ENCODE measurements at places on chromosomes 7 and 10. TPM values are rescaled to one million over a fixed set of nuclear protein-coding genes. Genes with fewer than 3 reads are reported as not detected.

DNA sequence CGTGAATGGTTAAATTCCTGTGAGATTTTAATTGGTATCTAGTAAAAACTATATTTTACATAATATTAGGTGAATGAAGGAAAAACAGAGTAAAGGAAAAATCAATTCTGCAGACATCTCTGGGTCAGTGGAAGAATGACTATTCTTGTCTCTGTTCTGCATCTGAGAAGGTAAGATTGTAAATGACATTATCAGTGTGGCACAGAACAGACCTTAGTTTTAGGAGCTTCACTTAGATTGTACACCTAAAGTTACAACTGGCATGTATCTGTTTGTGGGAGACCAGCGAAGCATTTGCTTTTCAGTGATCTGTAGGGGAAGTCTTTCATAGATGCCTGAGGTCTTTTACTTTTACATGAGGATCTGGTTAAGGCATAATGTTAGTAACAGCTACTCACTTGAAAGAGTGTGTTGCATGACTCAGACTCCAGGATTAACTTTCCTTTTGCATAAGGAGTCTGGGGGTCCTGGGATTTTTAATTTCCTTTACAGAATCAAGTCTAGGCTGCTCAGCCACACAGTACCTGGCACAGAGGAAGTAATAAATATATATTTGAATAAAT, 56.2 kb downstream of the JMJD1C start:
- H3K36me3 ChIP-seq: no peaks in the 10 kb centered on the region
- H3K27ac ChIP-seq: no peak overlapping the region
- H3K27me3 ChIP-seq: no peaks in the 10 kb centered on the region
- no peak for DNase-seq

- H3K4me1 ChIP-seq: no peaks in the 10 kb centered on the region
- H3K27ac ChIP-seq: no peak overlapping the region
- peak overlapping the region; percentile 61 for H3K4me3 ChIP-seq
- H3K27me3 ChIP-seq: no peaks in the 10 kb centered on the region
These were observed 270.7 kb downstream of the ZNF33B start for GRCh38 chr10:42367532-42368230.

GRCh38 chr7:80629023-80629422, 9.4 kb upstream of the CD36 start:
- H3K4me1 ChIP-seq: peaks cover 4% of the 10 kb centered on the region
- H3K27me3 ChIP-seq: no peaks in the 10 kb centered on the region
- no peaks in the 10 kb centered on the region for H3K36me3 ChIP-seq
- no peak overlapping the region for H3K27ac ChIP-seq

DNA sequence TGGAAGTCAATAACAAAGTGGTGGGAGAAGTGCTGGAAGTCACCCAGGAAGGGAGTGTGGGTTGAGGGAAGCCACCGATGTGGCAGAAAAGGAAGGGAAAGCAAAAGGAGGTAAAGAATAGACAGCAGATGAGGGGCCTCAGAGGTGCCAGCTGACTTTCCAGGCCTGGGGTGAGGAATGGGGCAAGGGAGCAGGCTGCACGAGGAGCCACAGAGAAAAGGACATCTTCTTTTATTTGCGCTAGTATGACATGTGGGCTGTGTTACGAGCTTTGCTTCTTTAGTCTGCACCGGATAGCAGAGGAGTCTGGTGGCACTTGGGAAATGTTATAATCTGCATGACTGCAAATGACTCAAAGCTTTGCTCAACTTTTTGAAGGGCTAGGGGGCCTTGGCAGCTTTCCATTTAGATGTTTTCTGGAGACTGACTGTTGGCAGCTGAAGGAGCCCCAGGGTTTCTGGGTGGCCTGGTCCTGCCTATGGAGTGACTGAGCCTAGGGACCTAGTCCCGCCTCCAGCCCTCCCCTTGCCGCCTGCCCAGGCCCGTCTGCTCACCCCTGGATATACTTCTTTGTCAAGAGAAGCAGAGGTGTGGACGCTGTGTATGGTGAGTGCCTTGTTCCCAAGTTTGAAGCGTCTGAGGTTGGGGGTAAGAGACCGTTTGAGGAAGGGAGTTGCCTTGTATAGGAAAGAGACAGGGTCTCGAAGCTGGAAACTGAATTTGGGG, 5.1 kb downstream of the PRXL2A start:
- DNase-seq: no peak
- no peaks in the 10 kb centered on the region for H3K36me3 ChIP-seq
- H3K27ac ChIP-seq: peak overlapping the region; percentile 90

DNA sequence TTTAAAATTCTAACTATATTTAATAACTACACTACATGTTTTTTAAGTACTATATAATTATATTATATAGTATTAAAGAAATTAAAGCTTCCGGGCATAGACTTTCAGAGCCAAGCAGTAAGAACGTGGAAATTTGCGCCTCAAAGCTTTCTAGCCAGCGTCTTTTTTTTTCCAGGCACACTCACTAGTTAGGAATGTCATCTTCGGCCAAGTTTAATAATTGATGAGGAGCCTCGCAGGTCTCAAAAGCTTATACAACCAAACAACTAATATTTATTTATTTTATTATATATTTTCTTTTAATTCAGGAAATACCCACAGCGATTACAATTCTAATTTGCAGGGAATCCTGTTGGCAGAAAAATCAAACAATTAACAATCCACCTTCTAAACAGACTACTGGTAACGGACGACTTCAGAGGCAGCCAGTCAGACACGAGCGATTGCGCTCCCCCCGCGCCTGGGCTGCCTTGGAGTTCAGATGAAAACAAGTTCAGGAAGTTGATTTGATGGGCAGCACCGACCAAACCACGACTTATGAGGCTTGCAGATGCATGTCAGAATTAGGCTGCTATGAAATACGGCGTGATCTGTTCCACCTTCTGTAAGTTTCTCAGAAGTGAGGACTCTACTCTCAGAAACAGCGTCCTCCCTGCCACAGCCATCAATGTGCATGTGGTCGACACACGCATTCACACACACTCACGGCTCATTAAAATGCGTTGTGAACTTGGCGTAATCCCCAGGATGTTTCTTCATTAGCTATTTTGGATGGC, 431.8 kb upstream of the MGMT start:
- H3K27me3 ChIP-seq: no peaks in the 10 kb centered on the region
- H3K4me1 ChIP-seq: peaks cover 29% of the 10 kb centered on the region
- DNase-seq: no peak
- H3K4me3 ChIP-seq: no peak overlapping the region
- no peak overlapping the region for H3K27ac ChIP-seq

- H3K27me3 ChIP-seq: no peaks in the 10 kb centered on the region
- H3K4me3 ChIP-seq: peak overlapping the region; percentile 19
- H3K4me1 ChIP-seq: peaks cover 71% of the 10 kb centered on the region
These were observed 4.3 kb downstream of the SVIL start for GRCh38 chr10:29630205-29631048.

- no peak overlapping the region for H3K4me3 ChIP-seq
- DNase-seq: no peak
- no peaks in the 10 kb centered on the region for H3K36me3 ChIP-seq
These were observed 19.1 kb upstream of the PRRT4 start for GRCh38 chr7:128380483-128381106.

DNA sequence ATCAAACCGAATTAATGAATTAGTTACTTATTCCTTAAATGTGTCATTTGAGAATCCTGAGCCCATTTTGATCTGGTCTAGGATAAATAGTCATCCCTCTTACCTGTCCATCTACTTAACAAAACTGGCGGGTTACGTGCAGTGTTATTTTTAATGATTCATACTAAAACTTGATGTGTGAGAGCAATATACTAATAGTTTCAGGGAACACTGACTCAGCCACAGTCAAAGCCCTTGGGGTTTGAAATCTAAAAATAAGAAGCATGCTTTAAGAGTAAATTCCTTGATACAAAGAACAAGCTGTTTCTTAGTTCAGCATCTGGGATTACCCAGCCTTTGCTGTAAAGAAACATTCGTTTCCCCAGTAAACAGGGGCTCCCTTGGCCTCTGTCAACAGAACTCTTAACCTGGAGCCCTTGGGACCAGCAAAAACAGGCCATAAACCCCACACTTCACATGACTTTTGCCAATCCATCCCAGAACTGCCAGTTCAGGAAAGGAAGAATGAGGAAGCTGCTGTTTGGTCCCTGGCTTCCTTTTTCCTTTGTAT, 370.6 kb upstream of the IGFBP3 start:
- H3K4me1 ChIP-seq: peaks cover 29% of the 10 kb centered on the region
- no peak overlapping the region for H3K4me3 ChIP-seq
- H3K27ac ChIP-seq: peak overlapping the region; percentile 30
- no peak for DNase-seq

DNA sequence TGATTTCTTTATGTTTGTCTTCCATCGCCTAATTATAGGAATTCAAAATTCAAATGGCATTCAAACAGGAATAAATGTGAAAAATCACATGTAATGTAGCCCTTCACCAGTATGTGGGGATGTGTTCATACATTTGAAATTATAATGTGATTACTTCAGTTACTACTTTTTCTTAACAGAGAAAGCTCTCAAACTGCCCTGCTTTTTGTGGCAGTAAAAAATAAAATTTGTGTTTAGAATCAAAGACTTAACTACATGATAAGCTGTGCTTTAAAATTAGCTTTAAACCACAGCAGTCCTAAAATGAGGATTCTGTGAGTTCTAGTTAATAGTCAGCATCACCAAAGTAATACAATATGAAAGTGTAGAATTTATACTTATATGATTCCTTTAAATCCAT, 7.8 kb upstream of the HERC4 start:
- no peaks in the 10 kb centered on the region for H3K36me3 ChIP-seq
- no peak overlapping the region for H3K27ac ChIP-seq
- H3K4me1 ChIP-seq: no peaks in the 10 kb centered on the region
- no peak for DNase-seq

DNA sequence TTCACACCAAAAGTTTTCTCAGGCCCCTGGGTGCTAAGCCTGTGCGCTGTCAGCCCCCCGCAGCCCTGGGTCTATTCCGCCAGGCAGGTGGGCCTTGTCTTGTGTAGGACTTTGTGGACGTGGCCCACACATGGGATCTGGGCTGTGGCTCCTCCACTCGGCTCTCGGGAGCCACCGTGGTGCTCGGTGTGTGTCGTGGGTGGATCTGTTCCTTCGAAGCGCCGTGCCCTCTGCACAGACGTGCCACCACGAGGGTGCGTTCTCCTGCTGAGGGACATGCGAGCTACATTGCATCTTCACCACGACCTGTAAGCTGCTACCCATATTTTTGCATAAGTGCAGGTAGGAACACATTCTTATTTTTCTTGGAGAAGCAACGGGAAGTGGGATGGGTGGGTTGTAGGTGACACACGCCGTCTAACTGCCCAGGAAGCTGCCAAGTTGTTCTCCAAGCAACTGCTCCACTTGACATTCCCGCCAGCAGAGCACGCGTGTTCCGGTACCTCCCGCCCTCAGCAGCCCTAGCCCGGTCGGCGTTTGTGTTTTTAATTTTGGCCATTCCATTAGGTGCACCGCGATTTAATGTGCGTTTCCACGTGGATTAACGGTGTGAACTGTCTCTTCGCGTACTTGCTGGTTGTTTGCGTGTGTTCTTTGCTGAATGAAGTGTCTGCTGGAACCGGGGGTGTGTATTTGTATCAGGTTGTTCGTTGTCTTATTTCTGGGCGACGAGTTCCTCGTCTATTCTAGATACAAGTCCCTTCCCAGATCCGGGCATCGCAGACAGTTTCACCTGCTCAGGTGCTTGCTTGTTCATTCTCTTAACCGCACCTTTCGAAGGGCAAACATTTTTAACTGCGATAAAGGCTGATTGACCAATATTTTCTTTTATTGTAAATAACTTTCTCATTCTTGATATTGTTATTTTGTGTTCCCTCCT, 47.4 kb upstream of the CFAP46 start:
- H3K27ac ChIP-seq: no peak overlapping the region
- no peaks in the 10 kb centered on the region for H3K27me3 ChIP-seq
- no peaks in the 10 kb centered on the region for H3K36me3 ChIP-seq

DNA sequence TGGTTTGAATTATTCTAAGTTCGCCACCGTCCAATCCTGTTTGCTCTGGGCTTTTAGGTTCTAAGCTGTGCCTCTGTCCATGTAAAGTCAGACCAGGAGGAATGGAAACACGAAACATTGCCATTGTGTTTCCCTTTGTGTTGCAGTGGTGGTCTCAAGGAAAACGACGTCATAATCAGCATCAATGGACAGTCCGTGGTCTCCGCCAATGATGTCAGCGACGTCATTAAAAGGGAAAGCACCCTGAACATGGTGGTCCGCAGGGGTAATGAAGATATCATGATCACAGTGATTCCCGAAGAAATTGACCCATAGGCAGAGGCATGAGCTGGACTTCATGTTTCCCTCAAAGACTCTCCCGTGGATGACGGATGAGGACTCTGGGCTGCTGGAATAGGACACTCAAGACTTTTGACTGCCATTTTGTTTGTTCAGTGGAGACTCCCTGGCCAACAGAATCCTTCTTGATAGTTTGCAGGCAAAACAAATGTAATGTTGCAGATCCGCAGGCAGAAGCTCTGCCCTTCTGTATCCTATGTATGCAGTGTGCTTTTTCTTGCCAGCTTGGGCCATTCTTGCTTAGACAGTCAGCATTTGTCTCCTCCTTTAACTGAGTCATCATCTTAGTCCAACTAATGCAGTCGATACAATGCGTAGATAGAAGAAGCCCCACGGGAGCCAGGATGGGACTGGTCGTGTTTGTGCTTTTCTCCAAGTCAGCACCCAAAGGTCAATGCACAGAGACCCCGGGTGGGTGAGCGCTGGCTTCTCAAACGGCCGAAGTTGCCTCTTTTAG, 46.3 kb upstream of the DMBT1 start:
- H3K4me3 ChIP-seq: no peak overlapping the region
- H3K4me1 ChIP-seq: no peaks in the 10 kb centered on the region
- H3K36me3 ChIP-seq: peaks cover 9% of the 10 kb centered on the region
- H3K27me3 ChIP-seq: no peaks in the 10 kb centered on the region

- no peaks in the 10 kb centered on the region for H3K36me3 ChIP-seq
- no peak for DNase-seq
- no peak overlapping the region for H3K27ac ChIP-seq
- H3K27me3 ChIP-seq: no peaks in the 10 kb centered on the region
- no peaks in the 10 kb centered on the region for H3K4me1 ChIP-seq
- H3K4me3 ChIP-seq: no peak overlapping the region
These were observed 33.1 kb upstream of the MBL2 start for GRCh38 chr10:52805414-52806285.

The TUBB8 gene
- total RNA-seq: not detected

The GDF2 gene
- total RNA-seq: not detected

The HMX2 gene
- not detected for total RNA-seq

The UNC5B gene
- 48.1 TPM for total RNA-seq
